ENCODE measurements at places on chromosomes 7 and 10. TPM values are rescaled to one million over a fixed set of nuclear protein-coding genes. Genes with fewer than 3 reads are reported as not detected.

GRCh38 chr10:79020015-79020491 lies 48.7 kb upstream of the ZMIZ1 start:
- H3K27ac ChIP-seq, result no peak overlapping the region
- H3K36me3 ChIP-seq, result no peaks in the 10 kb centered on the region
- H3K4me3 ChIP-seq, result no peak overlapping the region
- H3K4me1 ChIP-seq, result peaks cover 3% of the 10 kb centered on the region
- H3K27me3 ChIP-seq, result peaks cover 5% of the 10 kb centered on the region
- peak; percentile 10 for DNase-seq

DNA sequence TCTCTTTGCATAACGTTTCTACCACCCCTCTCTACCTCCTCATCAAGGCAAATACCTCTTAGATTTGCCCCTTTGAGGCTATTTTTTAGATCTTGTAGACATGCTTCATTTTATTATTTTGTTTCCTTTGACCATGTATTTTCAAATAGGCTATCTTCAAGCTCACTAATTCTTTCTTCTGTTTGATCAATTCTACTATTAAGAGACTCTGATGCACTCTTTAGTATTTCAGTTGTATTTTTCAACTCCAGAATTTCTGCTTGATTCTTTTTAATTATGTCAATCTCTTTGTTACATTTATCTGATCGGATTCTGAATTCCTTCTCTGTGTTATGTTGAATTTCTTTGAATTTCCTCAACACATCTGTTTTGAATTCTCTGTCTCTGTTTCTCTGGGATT lies 82.8 kb downstream of the BBS9 start:
- H3K36me3 ChIP-seq, result peaks cover 4% of the 10 kb centered on the region
- no peak overlapping the region for H3K4me3 ChIP-seq
- H3K27me3 ChIP-seq, result no peaks in the 10 kb centered on the region
- no peak for DNase-seq
- no peak overlapping the region for H3K27ac ChIP-seq

DNA sequence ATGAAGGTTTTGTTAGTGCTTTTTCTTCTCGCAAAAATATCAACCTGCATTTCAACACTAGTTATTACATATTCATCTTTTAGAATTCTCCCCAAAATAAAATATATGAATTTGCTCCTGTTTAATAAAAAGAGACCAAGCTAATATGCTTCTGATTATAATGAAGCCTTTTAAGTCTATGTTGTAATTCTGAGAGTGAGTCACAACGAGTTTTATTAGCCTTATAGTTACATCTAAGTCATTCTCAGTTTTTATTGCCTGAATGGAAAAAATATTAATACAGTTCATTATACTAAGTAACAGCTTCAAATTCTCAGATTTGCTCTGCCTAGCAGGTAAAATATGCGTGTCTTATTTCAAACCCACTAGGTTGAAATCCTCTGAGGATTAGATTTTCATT lies 152.4 kb upstream of the CELF2 start:
- H3K36me3 ChIP-seq, result no peaks in the 10 kb centered on the region
- no peak overlapping the region for H3K4me3 ChIP-seq
- H3K27ac ChIP-seq, result no peak overlapping the region
- H3K27me3 ChIP-seq, result peaks cover 7% of the 10 kb centered on the region
- DNase-seq, result no peak

CLDN4 gene
- 0.25 TPM for total RNA-seq

GRCh38 chr10:13349463-13350274 lies 1.6 kb upstream of the SEPHS1 start:
- H3K36me3 ChIP-seq, result peaks cover 6% of the 10 kb centered on the region
- peaks cover 45% of the 10 kb centered on the region for H3K4me1 ChIP-seq
- peaks cover 3% of the 10 kb centered on the region for H3K27me3 ChIP-seq

OR2A1 gene
- total RNA-seq, result 0.06 TPM

DNA sequence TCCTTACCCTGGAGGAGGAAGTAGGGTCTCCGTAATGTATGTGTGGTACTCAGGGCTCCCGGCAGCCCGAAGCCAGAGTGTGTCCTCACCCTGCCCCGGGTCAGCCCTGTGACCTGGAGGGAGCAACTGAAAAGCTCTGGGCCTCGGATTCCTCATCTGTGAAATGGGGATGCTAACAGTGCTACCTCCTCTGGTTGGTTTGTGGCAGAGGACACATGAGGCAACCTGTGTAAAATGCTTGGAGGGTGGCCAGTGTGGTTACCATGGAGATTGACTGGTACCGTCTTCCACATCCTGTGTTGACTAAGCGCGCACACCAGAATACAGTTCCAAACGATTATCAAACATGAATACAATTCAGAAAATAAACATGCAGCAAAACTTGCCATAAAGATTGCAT lies 163.8 kb upstream of the KLF6 start:
- no peaks in the 10 kb centered on the region for H3K27me3 ChIP-seq
- H3K36me3 ChIP-seq, result peaks cover 19% of the 10 kb centered on the region

IDI2 gene
- not detected for total RNA-seq

DNA sequence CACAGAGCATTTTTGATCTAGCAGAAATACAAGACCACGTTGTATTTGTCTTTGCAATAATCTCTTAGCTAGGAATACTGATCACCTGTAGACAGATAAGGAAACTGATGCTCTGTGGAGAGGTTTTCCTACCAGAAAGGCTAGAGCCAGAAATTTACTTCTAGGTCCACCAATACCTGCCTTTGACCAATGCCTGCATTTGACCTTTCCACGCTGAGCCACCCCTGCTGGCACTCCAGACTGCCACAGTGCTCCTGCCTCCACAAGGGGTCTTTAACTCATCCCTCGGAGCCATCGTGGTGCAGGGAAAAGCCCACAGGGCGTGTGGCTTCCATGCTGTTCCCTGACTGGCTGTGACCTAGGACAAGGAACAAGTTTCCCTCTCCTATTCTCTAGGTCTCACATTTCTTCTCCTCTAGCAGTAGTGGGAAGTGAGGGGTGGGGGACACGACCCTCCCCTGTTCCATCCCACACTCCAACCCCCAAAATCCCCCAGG lies 1.5 kb upstream of the ELN start:
- H3K4me3 ChIP-seq, result no peak overlapping the region
- no peak overlapping the region for H3K27ac ChIP-seq
- H3K27me3 ChIP-seq, result peaks cover 58% of the 10 kb centered on the region
- DNase-seq, result no peak
- peaks cover 4% of the 10 kb centered on the region for H3K4me1 ChIP-seq

GRCh38 chr10:124436191-124436638 lies 13.6 kb downstream of the NKX1-2 start:
- H3K27ac ChIP-seq, result no peak overlapping the region
- no peaks in the 10 kb centered on the region for H3K36me3 ChIP-seq
- H3K4me1 ChIP-seq, result peaks cover 4% of the 10 kb centered on the region

DNA sequence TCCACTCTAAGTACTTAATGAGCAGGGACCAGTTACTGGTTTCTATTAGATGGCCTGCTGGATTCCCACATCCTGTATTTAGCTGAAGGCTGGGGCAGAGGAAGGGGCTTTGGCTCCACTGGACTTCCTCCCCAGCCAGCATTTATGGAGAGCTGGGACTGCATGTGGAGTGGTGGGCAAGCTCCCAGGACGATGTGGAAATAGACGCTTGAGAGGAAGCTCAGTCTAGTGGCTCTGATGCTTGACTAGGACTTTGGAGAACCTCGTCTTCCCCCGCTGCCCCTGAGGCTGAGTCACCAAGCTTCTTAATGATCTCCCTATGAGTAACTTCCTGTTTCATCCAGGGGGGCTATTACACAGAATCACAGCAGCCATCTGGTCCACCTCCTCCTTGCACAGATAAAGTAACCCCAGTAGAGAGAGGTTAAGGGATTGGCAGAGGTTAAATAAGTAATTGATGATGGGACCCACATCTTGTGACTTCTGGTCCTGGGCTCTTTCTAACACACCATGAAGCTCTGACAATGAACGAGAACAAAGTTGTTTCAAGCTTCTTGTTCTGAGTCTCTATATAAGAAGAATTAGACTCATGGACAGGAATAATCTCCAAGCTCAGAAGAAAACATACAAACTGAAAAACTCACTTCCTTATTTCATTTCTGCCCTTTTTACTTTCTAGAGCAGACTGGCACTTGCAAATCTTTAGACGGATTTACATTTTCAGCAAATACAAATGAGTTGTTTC lies 126.2 kb downstream of the PRPF18 start:
- no peak for DNase-seq
- no peak overlapping the region for H3K27ac ChIP-seq
- no peaks in the 10 kb centered on the region for H3K36me3 ChIP-seq
- peaks cover 18% of the 10 kb centered on the region for H3K4me1 ChIP-seq
- no peak overlapping the region for H3K4me3 ChIP-seq

- peaks cover 1% of the 10 kb centered on the region for H3K36me3 ChIP-seq
- H3K4me3 ChIP-seq, result no peak overlapping the region
- no peaks in the 10 kb centered on the region for H3K4me1 ChIP-seq
These were observed 141.3 kb downstream of the SKAP2 start for GRCh38 chr7:26723129-26723528.

DNA sequence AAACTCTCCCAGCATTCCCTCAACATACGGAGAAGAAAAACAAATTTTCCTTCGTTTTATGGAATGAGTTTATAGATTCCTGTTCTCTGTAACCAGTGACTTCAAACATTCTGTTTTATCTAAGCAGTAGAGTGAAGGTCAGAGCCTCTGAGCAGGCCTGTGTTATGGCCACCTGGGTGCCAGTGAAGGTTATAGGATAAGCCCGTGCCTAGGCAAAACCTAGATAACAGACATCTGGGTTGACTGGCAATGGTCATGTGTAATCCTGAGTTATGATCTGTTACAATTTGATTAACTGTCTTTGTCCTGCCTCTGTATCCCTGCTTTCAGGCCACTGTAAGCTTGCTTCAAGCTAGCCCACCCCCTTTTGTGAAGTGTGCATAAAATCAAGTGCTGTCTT lies 8.3 kb downstream of the LSM5 start:
- H3K27ac ChIP-seq, result no peak overlapping the region
- peaks cover 7% of the 10 kb centered on the region for H3K4me1 ChIP-seq
- no peak overlapping the region for H3K4me3 ChIP-seq
- H3K36me3 ChIP-seq, result no peaks in the 10 kb centered on the region

- no peaks in the 10 kb centered on the region for H3K4me1 ChIP-seq
- H3K4me3 ChIP-seq, result no peak overlapping the region
- H3K27ac ChIP-seq, result no peak overlapping the region
- no peak for DNase-seq
- peaks cover 1% of the 10 kb centered on the region for H3K27me3 ChIP-seq
These were observed 176.6 kb upstream of the TNS3 start for GRCh38 chr7:47758546-47758945.

GSTO2 gene
- 1.4 TPM for total RNA-seq

GRCh38 chr7:144784943-144785342 lies 50.9 kb downstream of the TPK1 start:
- H3K4me1 ChIP-seq, result no peaks in the 10 kb centered on the region
- no peak overlapping the region for H3K4me3 ChIP-seq
- H3K27ac ChIP-seq, result no peak overlapping the region

DNA sequence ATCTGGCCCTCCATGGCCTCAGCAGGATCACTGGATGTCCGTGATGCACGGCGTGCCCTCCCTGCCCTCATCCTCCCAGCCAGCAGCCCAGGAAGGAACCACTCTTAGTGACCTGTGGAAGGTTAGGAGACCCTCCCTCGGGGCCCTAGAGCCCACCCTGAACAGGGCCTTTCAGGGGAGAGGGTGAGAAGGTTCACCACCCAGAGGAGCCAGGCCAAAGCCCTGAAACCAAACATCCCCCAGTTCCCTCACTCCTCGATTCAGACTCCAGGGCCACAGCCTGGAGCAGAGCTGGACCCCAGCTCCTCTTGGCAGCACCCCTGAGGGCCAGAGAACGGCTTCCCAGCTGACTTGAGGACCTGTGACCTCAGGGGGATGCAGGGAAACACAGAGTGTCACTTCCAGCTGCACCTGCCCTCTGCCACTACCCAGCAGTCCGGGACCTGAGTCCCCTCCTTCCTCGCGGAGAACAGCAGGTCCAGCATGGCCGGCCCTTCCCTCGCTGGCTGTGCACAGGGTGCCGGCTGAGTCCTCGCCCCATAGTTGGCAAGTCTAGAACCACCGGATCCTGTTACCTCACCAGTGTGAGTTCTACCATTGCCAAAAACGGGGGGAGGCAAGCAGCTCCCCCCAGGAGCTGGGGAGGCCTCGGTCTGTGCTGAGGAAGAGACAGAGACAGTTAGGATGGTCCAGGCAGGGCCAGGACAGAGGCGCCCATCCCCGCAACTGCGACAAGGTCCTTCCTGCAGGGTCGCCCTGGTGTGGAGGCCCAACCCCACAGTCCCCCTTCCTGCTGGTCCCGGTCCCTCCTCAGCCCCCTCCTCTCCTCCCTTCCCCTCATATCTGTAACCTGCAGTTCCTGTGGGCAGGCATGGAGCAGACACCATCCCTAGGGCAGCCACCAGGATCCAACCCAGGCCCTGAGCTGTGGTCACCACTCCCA lies 158.6 kb downstream of the NRF1 start:
- H3K27me3 ChIP-seq, result peaks cover 2% of the 10 kb centered on the region
- H3K4me3 ChIP-seq, result no peak overlapping the region
- DNase-seq, result no peak
- no peaks in the 10 kb centered on the region for H3K4me1 ChIP-seq
- no peaks in the 10 kb centered on the region for H3K36me3 ChIP-seq
- H3K27ac ChIP-seq, result no peak overlapping the region

DNA sequence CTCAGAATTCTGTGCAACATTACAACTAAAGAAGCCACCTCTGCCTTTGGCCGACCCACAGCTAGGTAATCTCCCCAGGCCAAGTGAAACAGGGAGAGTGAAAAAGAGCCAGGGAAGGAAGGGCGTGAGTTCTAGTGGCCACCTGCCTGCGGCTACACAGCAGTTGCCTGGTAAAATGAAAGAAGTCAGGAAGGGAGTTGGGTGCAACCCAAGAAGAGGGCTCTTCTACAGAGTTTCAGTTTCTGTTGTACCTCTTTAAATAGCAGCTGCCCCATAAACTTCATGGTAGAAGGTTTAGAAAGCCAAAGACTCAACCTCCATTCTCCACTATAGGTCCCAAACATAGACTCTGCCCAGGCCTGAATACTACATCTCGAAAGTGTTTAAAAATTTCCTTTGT lies 76.2 kb upstream of the TMEM168 start:
- no peak for DNase-seq
- H3K4me3 ChIP-seq, result no peak overlapping the region
- peaks cover 5% of the 10 kb centered on the region for H3K36me3 ChIP-seq
- no peak overlapping the region for H3K27ac ChIP-seq

DNA sequence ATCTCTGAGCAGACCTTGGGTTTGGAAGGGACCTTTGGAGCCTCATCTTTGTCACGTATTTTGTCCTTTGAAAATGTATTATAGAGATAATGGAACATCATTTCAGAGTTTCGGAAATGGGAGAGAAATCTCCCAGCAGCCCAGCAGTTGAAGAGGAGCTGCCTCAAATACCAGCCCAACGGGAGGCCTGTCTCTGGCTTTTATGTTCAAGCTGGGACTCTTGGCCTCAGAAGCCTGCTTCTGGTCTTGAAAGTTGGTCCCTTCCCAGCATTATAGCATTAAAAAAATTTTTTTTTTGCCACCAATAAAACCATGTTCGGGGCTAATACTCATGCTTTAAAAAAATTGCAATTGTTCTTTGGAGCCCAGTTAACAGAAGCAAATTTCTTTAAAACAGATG lies 73.4 kb upstream of the CTBP2 start:
- no peak overlapping the region for H3K27ac ChIP-seq
- DNase-seq, result no peak
- no peaks in the 10 kb centered on the region for H3K36me3 ChIP-seq
- H3K4me1 ChIP-seq, result no peaks in the 10 kb centered on the region

All from activated naive CD8-positive, alpha-beta T cell treated with anti-CD3 and anti-CD28 coated beads, Interleukin-2, amount 10 ng/mL, durations not matched to agents 7 days and 5 days (primary cell).